ENCODE measurements at places on chromosomes 2 and 18.
A peak's percentile ranks its signal among the peaks of the same experiment; 100 is the strongest.

- DNase-seq = no peak
These were observed 151.1 kb downstream of the MBP start for GRCh38 chr18:76981396-76981968.

- no peak for DNase-seq
These were observed 44.3 kb upstream of the ASB1 start for GRCh38 chr2:238382381-238382781.

DNA sequence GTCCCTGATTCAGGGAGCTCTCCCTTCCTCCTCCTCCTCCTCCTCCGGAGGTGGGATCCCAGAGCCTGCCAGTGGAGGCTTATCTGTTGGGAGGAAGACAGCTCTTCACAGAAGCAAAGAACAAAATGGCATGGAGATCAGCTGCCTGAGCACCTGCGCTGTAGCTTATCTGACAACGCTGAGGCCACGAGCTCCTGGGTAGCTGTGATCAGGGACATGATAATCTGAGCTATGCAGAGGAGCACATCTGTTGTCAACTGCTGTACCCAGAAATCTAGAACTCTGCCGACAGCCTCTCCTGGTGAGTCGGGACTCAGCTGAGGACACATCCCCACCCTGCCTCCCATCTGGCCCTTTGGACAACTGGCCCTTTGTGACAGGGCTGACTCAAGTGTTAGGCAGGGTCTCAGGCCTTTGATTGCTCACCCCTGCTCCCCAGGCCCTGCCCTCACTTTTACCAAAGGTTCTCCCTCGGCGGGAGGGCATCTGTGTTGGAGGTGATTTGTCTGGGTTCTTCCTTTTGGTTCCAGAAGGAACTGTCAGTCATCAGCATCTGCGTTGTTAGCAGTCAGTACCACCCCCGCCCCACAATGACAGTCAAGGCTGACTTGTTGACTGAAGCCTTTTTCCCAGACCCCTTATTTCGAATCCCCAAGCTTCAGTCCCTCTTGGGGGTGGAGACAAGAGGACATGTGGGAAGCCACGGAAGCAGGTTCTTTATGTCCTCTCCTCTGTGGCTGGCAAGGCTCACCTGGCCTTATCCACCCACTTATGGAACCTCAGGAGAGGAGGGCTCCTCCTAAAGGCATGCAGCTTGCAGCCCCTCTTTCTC is 5.9 kb upstream of the CNNM3 start:
- no peak for DNase-seq

GRCh38 chr2:236612737-236613136 is 43.1 kb downstream of the ACKR3 start:
- DNase-seq = no peak

- DNase-seq = no peak
These were observed 81.2 kb upstream of the MAPRE2 start for GRCh38 chr18:34959989-34960388.

DNA sequence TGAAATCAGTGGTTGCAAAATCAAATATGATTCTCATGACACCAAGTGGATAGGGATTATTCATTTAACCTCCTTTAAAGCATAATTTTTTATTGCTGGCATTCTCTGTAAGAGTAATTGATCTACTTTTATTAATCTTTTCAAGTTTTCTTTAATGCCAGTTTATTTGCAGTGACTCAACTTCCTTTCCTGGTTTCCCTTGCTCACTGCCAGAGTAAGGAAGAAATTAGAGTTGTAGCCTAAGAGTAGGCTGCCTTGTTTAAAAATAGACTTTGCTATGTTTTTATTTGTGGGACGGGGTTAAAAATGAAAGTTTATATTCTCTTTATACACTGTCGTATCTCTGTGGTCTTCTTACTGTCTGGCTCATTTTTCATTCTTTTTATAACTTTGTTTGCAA is 148.6 kb downstream of the WDR7 start:
- peak; percentile 26 for DNase-seq

DNA sequence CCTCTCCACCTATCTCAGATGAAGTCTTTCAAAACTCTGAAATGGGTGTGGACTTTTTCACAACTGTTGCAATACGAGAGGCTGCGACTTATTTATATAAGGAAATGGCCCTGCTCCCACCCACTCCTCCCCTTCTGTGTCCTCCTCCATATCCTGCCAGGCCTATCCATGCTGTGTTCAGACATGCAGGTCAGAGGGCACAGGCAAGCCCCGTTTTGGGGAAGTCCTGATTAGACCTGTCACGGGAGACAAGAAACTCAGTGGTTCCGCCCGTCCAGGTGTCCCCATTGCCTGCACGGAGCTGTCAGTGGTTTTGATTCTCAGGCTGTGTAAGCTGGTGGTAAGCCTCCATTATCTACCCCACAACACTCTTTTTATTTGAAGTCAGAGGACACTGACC is 99.6 kb upstream of the MGAT5 start:
- DNase-seq = no peak

DNA sequence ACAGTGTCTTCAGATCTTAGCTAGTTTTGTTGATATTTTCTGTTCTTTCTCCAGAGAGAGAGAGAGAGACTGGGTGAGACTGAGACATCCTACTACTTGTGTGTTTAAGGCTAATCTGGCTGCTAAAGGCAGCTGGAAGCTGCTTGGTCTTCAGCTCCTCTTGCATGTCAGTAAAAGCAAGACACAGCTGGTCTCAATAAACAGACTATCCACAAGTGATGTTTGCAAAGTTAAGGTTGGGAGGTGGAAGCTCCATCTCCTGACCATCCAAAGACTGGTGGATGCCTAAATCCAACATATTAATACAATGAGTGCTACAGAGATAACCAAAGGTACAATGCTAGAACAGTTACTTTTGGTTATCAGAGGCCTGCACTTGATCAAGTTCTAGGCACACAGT is 17.8 kb downstream of the ERFE start:
- no peak for DNase-seq

GRCh38 chr2:179446476-179447141 is 182.0 kb upstream of the SESTD1 start:
- DNase-seq = no peak

GRCh38 chr2:26344581-26345282 is 1.2 kb upstream of the SELENOI start:
- peak; percentile 16 for DNase-seq

- no peak for DNase-seq
These were observed at the start of gene TCF23 for GRCh38 chr2:27148801-27149439. Gene TCF23 (plus strand): TSS chr2:27149004. CDS start chr2:27149134, 130 bp downstream.

- no peak for DNase-seq
These were observed 73.0 kb downstream of the AGPS start for GRCh38 chr2:177465400-177466138.

- DNase-seq = no peak
These were observed 15.0 kb upstream of the LAMA1 start for GRCh38 chr18:7132356-7133150.

GRCh38 chr2:25280051-25280687 is 61.6 kb downstream of the DNMT3A start:
- no peak for DNase-seq

DNA sequence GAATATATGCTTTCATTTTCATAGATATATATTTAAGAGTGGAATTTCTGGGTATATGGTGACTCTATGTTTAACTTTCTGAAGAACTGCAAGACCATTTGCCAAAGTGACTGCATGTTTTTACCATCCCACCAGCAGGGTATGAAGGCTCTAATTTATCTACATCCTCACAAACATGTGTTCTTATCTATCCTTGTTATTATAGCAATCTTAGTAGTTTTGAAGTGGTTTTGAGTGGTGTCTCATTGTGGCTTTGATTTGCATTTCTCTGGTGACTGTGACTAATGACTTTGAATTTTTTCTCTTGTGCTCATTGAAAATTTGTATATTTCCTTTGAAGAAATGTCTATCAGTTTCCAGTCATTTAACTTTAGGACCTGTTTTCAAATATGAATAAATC is 310.2 kb upstream of the NRP2 start:
- peak; percentile 85 for DNase-seq

- peak; percentile 56 for DNase-seq
These were observed 7.4 kb upstream of the VRK2 start for GRCh38 chr2:58039170-58039611.

DNA sequence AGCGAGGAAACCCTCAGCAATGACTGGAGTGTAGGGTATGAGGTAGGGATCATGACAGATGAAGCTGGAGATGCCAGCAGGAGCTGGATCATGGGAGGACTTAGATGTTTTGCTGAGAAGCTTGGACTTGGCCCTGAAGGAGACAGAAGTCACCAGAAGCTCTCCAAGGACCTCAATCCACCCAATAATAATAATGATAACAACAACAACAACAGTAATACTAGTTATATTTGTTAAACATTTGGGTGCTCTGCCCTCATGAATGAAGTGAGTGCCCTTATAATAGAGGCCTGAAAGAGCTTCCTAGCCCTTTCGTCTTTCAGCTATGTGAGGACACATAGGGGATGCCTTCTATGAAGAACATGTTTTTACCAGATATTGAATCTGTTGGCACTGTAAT is 163.9 kb downstream of the DDX1 start:
- DNase-seq = no peak

DNA sequence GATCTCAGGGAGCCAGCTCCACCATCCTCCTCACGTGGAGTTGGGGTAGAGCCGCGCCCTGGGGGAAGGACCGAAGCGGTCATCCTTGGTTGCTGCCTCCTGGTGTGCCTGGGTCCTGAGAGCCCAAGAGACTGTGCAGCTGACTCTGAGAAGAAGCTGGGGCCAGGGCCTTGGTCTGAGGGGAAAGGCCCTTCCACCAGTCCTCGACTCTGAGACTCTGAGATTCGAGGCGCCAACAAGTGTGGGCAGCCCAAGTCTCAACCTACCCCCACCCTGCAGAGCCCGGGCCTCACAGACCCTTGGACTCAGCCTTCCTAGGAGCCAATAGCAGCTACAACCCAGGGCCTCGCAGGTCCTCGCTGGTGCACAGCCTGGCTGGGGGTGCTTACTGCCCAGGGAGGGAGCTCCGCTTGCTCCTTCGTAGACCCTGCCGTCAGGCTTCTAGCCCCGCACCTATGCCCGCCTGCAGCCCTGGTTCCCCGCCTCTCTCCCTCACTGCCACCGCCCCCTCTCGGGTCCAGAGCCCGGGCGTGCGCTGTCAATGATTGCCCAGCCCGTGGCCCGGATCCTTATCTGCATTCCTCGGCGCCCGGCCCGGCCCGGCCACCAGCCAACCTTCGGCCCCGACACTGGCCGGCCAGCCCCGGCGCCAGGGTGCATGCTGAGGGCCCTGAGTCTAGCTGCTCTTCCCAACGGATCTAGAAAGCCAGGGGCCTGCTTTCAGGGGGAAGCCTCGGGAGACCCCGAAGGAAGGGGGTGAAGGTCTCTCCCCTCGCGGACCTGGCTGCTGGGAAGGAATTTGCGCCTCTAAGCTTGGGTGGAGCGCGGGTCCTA is 2.0 kb downstream of the IHH start:
- no peak for DNase-seq

GRCh38 chr2:30398084-30398873 is 48.8 kb upstream of the LCLAT1 start:
- no peak for DNase-seq

DNA sequence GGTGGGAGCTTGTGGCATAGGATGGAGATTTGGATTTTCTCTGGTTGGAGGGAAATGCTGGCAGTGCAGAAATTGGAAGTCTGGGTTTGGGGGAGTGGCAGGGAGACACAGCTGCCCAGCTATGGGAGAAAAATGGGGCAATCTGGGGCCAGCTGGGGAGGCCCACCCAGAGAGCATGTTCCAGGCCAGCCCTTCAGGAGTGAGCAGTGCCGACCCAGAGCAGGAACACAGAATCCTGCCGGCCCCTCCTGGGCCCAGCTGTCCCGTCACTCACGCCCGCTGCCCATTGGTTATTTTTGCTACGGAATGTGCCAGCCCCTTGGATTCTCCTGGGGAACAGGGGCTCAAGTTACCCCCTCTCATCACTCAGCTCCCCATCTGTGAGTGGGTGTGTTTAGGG is 4.9 kb downstream of the SPEG start:
- no peak for DNase-seq

DNA sequence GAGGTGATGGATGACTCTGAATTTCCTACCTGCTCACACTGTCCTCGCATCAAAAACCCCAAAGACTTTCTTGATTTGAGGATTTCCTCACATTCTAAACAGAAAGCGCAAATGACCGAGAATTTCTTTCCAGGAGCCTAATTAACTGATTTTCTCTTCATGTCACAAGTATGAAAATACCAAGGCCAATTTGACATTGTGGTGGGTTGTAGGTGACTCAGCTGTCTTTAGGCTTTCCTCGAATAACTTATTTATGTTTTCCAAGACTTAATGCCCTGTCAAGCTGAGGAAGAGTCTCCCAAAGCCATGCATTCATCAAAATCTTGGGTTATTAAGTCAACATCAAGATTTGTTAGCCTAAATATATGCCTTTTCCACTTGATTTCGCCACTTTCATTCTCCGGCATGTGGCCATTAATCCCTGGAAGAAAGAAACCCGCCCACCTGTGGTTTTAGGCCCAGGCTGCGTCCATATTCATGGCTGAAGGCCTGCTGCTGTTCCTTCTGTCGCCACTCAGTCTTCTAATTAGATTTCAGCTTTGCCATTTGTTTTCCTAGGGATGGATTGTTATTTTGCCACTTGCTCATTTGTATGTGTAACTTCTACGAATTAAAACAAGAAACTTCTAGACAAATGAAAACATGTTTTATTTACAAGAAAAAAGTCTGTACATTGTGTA is 84.9 kb downstream of the ST6GAL2 start:
- DNase-seq = no peak

GRCh38 chr2:12807907-12808810 is 91.4 kb downstream of the TRIB2 start:
- DNase-seq = no peak

DNA sequence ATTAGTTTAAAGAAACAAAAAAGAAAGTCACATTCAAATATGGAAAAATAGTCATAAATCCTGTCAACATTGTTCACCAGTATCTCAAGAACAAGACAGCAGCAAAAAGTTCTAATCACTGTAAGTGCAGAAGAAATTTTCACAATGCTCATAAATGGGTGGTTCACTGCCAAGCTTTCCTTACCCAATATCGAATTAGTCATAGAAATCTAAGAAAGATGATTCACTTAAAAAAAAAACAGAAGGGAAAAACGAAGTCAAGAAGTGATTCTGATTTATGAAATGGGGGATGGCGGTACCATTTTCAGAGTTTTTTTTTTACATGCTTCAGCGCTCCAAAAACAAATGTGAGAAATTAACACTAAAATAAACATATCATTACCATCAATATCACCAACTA is 156.7 kb downstream of the EXOC6B start:
- DNase-seq = peak; percentile 55

GRCh38 chr18:24837066-24837465 is 376.6 kb downstream of the HRH4 start:
- DNase-seq = peak; percentile 79

DNA sequence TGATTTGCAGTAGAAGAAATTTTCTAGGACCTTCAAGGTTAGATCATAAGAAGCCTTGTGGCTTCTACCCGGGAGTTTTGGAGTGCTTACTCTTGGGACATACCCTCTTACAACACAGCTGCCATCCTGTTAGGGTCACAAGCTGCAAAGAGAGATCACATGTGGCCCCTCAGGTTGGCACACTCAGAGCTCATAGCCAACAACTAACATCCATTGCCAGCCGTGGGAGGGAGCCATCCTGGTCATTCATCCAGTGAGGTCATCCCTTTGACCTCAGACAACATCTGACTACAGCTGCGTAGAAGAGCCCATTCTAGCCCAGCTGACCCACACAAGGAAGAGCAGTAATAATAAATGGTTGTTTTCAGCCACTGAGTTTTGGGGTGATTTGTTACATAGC is 76.9 kb upstream of the NABP1 start:
- no peak for DNase-seq

- peak; percentile 67 for DNase-seq
These were observed 134.5 kb downstream of the NAPG start for GRCh38 chr18:10660179-10660884.

- peak; percentile 45 for DNase-seq
These were observed 81.8 kb downstream of the RAPGEF4 start for GRCh38 chr2:172817411-172817810.

Measured in fibroblast of skin of back (primary cell).